ENCODE measurements at places on chromosomes 4 and X.
A peak's percentile ranks its signal among the peaks of the same experiment; 100 is the strongest.

- DNase-seq: no peak
Measured at GRCh38 chrX:100931218-100931924, 2.7 kb upstream of the XKRX start.

GRCh38 chr4:160318567-160319220 lies 1215.8 kb downstream of the RAPGEF2 start:
- DNase-seq: no peak

GRCh38 chr4:74921490-74921889 lies 11.4 kb upstream of the PARM1 start:
- no peak for DNase-seq

GRCh38 chrX:21781525-21781924 lies 23.6 kb upstream of the SMPX start:
- no peak for DNase-seq

- peak; percentile 37 for DNase-seq
Measured at GRCh38 chr4:48018112-48018511, 1.5 kb downstream of the NIPAL1 start.

DNA sequence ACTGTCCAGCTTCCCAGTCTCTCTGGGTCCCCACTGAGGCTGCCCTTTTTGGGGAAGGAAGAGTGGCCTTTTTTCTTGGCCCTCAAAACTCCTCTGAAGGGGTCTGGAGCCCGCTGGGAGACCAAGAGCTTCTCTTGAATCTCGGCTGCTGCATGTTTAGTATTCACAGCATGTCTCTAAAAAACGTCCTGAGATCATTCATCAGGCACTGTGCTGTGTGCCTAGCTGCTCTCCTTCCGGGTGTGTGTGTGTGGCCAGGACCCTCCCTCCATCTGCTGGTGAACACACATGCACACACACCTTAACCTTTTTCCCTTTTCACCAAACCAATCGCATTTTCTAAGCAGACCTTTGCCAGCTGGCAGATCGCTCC lies 841 bp upstream of the FRMPD3 start:
- DNase-seq: no peak

DNA sequence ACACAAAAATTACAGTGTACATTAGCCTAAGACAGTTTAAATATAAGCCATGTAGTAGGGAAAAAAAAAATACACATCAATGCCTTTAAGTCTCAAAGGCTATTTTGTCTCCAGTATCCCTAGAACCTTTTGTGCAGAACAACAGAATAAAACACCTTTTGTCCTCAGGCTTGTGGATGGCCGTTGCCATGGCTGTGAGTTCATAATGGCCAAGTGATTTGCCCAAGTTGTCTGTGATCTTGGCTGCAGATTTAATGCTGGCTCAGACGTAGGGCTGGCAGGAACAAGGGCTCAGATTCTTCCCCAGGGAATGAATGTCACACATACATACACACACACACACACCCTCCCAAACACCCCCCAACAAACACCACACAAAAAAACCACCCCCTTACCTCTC lies 25.3 kb downstream of the GPM6B start:
- DNase-seq: no peak

GRCh38 chr4:113455061-113455460 lies 306.5 kb downstream of the CAMK2D start:
- no peak for DNase-seq

- DNase-seq: no peak
Measured at GRCh38 chr4:85086721-85087120, 120.2 kb upstream of the WDFY3 start.

- DNase-seq: no peak
Measured at GRCh38 chr4:118972167-118972566, 83.5 kb downstream of the SYNPO2 start.

GRCh38 chrX:2545144-2545543 lies 44.4 kb upstream of the DHRSX start:
- no peak for DNase-seq

GRCh38 chrX:40685362-40685918 lies 38.1 kb upstream of the CXorf38 start:
- peak; percentile 6 for DNase-seq

GRCh38 chr4:73862322-73862721 lies 6.9 kb upstream of the CXCL1 start:
- DNase-seq: no peak

GRCh38 chrX:69060631-69061408 lies 104.4 kb downstream of the PJA1 start:
- DNase-seq: peak; percentile 52

GRCh38 chr4:66921433-66921832 lies 623.9 kb downstream of the CENPC start:
- no peak for DNase-seq

DNA sequence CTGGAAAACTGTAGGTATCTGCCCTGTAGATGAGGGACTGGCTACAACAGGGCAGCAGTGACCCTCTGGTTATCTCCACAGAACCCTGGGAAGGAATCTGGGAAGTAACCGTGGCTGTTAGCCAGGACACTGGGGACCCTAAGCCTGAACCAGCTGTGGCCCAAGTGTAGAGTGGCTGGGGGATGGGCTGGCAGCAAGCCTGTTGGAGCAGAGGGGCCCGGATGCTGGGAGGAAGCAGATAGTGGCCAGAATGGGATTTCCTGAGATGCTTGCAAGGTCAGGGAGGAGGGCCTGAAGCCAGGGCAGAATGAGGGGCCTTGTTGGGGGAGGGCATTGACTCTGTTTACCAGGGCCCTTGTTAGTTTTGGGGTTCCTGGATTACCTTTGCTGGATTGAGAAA lies 161.0 kb upstream of the EOLA2 start:
- no peak for DNase-seq

DNA sequence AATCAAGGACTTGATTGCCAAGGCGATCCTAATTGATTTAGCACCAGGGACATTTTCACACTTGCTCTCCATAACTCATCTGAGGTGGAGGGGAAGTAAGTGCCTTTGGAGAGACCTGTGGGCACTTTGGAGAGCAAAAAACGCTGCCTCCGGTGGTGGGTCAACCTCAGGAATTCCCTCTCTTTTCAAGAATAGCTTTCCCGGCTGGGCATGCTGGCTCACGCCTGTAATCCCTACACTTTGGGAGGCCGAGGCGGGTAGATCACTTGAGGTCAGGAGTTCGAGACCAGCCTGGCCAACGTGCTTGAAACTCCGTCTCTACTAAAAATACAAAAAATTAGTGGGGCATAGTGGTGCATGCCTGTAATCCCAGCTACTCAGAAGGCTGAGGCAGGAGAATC lies 49.2 kb downstream of the PRPS1 start:
- DNase-seq: no peak

DNA sequence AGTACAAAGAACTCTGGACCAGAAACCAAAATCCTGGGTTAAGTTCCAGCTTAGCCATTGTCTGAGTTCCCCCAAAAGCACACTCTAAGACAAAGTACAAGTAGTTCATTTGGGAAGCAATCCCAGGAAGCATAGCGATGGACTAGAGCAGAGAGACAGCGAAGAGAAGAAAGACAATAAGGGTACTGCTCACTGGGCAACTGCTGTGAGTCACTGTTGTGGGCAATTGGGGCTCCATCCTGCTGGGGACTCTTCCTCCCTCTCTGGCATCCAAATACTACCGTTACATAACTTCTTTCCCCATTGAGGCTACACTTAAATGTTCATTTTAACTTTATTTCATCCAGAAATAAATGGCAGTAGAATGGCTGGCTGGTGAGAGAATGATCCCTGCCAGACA lies 14.1 kb downstream of the SRPX start:
- no peak for DNase-seq

GRCh38 chr4:144634978-144635747 lies 10.8 kb upstream of the HHIP start:
- DNase-seq: no peak

DNA sequence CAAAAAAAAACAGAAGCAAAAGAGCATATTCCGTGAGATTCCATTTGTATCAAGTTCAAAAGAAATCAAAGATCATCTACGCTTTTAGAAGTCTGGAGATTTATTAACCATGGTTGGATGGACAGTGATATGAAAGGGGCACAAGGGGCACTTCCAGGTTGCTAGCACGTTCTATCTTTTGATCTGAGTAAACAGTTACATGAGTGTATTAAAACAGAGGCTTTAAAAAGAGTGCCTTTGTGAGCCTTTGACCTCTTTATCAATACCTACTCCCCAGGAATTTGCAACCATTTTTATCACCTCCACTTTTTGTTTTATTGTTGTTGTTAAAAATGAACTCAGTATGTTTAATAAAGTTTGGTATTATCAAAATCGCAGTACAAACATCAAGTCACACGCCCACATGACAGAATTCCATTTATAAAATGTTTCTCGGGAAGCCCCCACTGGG lies 72.4 kb upstream of the UCP1 start:
- DNase-seq: peak; percentile 88

DNA sequence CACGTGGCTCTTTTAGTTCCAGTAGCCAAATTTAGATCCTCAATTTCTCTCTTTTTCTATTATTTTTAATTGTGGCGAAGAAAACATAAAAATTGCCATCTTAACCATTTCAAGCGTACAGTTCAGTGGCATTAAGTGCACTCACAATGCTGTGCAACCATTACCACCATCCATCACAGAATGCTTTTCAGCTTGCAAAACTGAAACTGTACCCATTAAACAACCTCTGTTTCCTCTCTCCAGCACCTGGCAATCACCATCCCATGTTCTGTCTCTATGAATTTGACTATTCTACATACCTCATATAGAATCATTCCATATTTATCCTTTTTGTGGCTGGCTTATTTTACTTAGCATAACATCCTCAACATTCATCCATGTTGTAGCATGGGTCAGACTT lies 74.9 kb downstream of the METTL14 start:
- no peak for DNase-seq

GRCh38 chrX:104432321-104432720 lies 133.7 kb upstream of the IL1RAPL2 start:
- peak; percentile 3 for DNase-seq

DNA sequence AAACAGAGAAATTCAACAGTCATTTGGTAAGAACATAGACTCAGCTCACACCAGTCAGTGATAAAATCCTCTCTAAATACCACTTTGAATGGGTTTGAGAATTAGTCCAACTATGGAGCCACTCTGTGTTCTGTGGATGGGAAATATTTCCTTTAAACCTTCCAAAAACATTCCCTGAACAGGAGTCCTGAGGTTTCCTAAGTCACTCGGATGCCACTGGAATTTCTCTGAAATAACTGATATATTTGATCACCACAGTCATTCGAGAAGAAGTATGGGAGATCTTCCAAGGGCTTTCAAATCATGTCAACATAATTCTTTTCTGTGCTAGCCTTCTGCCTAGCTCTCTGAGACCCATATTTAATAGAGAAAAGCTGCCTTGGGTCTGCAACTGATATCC lies 958.6 kb downstream of the STIM2 start:
- no peak for DNase-seq

- DNase-seq: no peak
Measured at GRCh38 chr4:41873380-41874295, 61.6 kb upstream of the TMEM33 start.

GRCh38 chr4:182928061-182928460 lies 10.9 kb upstream of the DCTD start:
- no peak for DNase-seq

- DNase-seq: no peak
Measured at GRCh38 chr4:84220990-84221389, 278.1 kb downstream of the NKX6-1 start.

GRCh38 chrX:259692-260355 lies 21.4 kb upstream of the PLCXD1 start:
- DNase-seq: no peak

GRCh38 chr4:99435154-99435553 lies at the start of gene ADH7:
Gene ADH7, minus strand, starts transcription at chr4:99435342. Its CDS starts 109 bp downstream, at chr4:99435233.
- DNase-seq: no peak

DNA sequence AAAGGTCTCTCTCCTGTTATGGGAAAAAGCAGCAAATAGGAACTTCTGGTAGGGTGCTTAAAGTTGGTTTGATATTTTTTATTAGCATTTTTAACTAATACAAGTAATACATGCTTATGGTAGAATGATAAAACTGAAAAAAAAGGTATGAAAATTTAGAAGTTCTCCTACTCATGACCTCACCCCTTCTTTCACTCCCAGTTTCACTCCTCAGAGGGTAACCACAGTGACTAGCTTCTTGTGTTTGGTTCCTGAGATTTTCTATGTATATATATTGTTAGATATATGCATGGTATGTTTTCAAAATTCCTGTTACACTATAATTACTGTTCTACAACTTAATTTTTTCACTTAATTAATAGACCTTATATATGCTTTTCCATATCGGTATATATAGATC lies 66.5 kb downstream of the AR start:
- DNase-seq: no peak

- DNase-seq: no peak
Measured at GRCh38 chr4:36081185-36081584, 163.1 kb downstream of the ARAP2 start.

DNA sequence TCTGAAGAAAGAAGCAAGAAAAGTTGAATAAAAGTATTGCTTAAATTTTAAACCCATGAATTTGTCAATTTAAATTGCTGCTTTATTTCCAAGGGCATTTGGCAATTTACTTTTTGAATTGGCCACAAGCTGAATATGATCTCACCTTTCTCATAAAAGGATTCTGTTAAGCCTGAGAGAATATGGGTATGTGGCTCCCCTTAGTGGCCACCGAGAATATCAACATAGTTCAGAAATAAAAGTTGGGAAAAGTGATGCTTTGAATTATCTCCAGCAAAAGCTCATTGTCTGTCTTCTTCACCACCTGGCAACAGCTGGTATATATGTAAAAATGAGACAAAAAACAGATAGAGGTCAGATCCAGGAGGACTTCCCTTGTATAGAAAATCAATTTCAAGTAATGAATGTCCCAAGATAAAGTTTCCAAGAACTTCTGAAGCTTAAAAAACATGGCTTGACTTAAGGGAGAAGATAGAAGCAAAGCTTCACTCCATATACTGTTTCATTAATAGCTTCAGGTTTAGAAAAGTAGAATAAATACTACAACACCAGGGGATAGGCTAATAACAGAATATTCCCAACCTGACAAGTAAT lies 290.7 kb upstream of the FAM241A start:
- DNase-seq: peak; percentile 54

DNA sequence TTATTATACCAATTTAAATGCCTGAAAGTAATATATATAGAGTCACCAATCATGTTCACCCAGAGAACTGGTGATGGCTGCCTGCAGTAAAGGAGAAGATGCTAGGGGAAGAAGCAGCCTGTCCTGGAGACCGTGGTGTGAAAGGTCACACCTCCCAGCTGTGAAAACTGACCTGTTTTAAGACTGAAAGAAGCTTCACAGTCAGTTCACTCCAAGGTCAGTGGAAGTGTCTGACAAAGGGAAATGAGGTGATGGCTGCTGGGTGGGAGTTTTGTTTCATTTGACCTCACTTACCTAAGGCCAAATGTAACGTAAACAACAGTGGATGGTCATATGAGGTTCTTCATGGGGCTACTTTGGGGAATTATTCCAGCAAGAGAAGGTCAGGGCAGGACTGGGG lies 352.1 kb upstream of the GATB start:
- DNase-seq: no peak

GRCh38 chr4:6682862-6683590 lies 10.7 kb upstream of the S100P start:
- no peak for DNase-seq

GRCh38 chr4:25676221-25676620 lies 20.6 kb downstream of the SLC34A2 start:
- no peak for DNase-seq

- DNase-seq: no peak
Measured at GRCh38 chr4:159414305-159414704, 311.4 kb downstream of the RAPGEF2 start.
